ENCODE measurements at places on chromosomes 12 and 14. TPM values are rescaled to one million over a fixed set of nuclear protein-coding genes. Genes with fewer than 3 reads are reported as not detected.
A peak's percentile ranks its signal among the peaks of the same experiment; 100 is the strongest.

Gene EIF5
- 214 TPM for total RNA-seq

Gene CACNA1C
- total RNA-seq: 8.5 TPM

Gene VRTN
- total RNA-seq: 0.31 TPM

Gene REM2
- total RNA-seq: 0.75 TPM

Gene TRHDE
- total RNA-seq: 1.8 TPM

Gene SIX4
- 3.1 TPM for total RNA-seq

Gene TCL1B
- total RNA-seq: 0.24 TPM

- no peak for ATAC-seq
Observed at GRCh38 chr12:91717804-91718203, 427.8 kb downstream of the BTG1 start.

GRCh38 chr14:29759521-29760340 lies 167.9 kb downstream of the PRKD1 start:
- no peak for ATAC-seq

GRCh38 chr14:100785626-100786025 lies 40.3 kb upstream of the MEG3 start:
- no peak for ATAC-seq

- ATAC-seq: no peak
Observed at GRCh38 chr14:74509587-74510222, 16.1 kb downstream of the ISCA2 start.

GRCh38 chr12:61717986-61718385 lies 542.2 kb upstream of the USP15 start:
- ATAC-seq: no peak

GRCh38 chr14:35079742-35080141 lies 33.7 kb downstream of the FAM177A1 start:
- ATAC-seq: no peak

DNA sequence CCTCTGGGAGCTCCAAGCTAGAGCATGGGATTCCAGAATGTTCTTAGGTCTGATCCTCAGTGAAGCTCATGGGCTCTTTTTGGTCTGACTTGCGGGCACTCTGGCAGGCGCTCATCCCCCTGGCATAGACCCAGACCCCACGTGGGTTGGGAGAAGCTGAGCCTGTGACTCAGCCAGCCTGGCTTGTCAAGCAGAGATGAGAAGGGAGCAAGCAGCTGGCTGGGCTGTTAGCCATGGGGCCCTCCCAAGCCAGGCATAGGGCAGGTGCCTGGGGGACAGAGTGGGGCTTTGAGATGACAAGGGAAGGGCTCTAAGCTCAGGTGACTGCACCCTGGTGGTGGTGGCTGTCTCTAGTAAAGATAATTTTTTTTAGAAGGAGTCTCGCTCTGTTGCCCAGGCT lies 80.3 kb upstream of the NOS1 start:
- no peak for ATAC-seq

- ATAC-seq: no peak
Observed at GRCh38 chr12:101858361-101858760, 19.0 kb upstream of the DRAM1 start.

DNA sequence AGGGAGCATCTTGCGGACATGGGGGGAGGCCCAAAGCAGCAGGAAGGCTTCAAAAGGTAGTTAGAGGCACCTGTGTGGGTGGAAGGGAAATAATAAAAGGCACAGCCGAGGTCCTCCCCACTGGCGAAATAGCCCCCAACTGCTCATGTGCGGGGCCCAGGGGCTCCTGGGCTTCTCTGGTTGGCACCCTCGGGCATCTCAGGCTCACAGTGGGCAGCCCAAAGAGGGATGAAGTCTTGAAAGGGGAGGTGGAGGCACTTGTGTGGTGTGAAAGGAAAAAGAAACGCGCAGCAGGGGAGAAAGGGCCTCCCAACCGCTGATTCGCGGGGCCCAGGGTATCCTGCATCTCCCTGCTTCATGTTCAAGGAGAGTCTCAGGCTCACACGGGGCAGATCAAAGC lies 579.4 kb downstream of the ALG10 start:
- ATAC-seq: no peak

DNA sequence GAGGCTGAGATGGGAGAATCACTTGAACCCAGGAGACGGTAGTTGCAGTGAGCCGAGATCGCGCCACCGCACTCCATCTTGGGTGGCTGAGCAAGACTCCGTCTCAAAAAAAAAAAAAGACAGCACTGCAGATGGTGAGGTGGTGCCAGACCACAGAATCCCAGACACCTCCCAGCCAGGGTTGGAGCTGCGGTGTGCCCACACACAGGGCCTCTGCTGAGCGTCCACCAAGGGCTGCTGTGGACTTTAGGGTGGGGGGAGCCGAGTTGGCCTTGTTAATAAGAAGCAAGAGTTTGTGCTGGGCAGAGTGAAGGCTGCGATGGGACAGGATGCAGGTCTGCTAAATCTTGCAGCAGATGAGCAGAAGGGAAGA lies 14.2 kb downstream of the KMT5A start:
- ATAC-seq: no peak

DNA sequence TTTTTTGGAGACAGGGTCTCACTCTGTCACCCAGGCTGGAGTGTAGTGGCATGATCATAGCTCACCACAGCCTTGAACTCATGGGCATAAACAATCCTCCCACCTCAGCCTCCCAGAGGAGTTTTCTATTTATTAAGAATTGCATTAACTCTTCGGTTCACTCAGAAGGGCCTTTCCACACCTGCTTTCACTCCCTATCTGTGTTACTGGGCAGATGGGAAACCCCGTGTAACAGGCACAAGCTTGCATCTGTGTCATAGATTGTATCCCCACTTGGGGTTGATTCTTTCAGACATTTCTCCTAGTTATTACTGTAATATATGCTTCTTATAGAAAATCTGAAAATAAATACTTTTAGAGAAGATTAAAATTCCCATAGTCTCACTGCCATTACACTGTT lies 38.7 kb downstream of the STX2 start:
- no peak for ATAC-seq

GRCh38 chr12:108618079-108618952 lies 15.4 kb downstream of the SELPLG start:
- peak; percentile 95 for ATAC-seq

DNA sequence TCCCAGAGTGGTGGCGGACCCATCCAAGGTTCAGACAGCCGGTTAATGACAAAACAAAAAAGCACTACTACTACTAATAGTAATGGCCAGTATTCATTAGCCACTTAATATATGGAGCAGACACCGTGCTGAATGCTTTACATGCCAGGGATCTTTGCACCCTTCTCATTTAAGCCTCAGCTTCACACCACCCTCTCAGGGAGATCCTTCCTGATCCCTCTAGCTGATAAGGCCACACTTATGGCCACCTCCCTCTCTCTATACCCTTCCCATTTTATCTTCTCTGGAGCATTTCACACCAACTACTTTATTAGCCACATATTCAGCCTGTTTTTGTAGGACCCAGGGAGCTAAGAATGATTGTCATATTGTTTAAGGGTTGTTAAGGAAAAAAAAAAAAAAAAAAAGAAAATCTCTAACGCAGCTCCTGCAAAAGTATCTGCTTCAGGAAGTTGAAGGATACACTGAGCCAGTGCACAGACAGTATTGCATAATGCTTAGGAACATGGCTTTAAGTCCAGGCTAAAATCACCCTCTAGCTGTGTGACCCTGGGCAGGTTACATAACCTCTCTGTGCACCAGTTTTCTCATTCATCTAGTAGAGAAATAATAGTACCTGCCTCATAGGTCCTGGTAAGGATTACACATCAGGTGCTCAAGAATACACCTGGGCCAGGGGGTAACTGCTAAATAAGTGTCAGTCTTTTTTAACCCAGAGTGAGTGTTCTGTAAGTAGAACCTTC lies 29.4 kb downstream of the NUAK1 start:
- ATAC-seq: no peak

GRCh38 chr14:69620211-69620611 lies 8.8 kb downstream of the SUSD6 start:
- ATAC-seq: no peak

DNA sequence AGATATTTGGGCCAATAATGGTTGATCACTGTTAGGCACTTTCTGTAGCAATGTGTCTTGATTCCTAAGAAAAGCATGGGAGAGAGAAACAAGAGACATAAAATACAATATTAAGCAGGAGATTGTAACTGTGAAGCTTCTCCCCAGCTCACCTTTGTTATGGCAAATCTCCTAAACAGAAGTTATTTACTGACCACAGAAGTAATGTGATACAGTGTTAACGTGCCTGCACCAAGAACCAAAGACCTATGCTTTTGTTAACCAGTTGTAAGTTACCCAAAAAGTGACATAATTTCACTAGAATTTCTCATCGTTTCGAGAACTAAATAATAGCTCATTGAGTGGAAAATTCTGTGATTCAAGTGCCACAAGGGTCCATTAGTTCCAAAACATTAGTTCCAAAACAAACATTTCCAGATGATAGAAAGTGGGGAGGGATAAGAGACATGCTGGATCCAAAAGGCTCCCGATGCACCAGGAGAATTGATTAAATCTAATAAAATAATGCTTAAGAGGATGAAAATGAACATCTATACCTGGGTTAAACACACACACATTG lies 14.3 kb downstream of the RERG start:
- ATAC-seq: no peak

- ATAC-seq: no peak
Observed at GRCh38 chr12:3461391-3461790, 29.6 kb upstream of the PRMT8 start.

- ATAC-seq: no peak
Observed at GRCh38 chr12:108016022-108016564, 113.0 kb upstream of the WSCD2 start.
